Fibroblast of upper back skin (primary cell): ENCODE measurements at places on chromosomes 7 and 10.

GRCh38 chr10:32046151-32046550, 10.1 kb downstream of the KIF5B start:
- no peak for DNase-seq

- DNase-seq: peak; percentile 61
These were observed 269.3 kb downstream of the BICC1 start for GRCh38 chr10:58781873-58782488.

- no peak for DNase-seq
These were observed 167.2 kb downstream of the CALN1 start for GRCh38 chr7:72244826-72245398.

GRCh38 chr7:142914121-142914520, 19.4 kb downstream of the TRPV5 start:
- DNase-seq: no peak

DNA sequence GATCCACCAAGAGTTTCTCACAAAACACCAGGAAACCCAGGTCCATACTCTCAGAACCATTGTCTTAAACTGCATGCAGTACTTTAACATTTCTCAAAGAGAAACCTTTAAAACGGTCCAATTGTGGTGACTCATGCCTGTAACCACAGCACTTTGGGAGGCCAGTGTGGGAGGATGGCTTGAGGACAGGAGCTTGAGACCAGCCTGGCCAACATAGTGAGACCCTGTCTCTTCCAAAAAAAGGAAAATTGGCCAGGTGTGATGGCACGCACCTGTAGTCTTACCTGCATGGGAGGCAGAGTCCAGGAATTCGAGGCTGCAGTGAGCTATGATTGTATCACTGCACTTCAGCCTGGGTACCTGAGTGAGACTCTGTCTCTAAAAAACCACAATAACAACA, 97.5 kb upstream of the OIT3 start:
- no peak for DNase-seq
